Foreskin melanocyte (primary cell): ENCODE measurements at places on chromosomes 16 and 17.
A peak's percentile ranks its signal among the peaks of the same experiment; 100 is the strongest.

- DNase-seq = no peak
Observed at GRCh38 chr16:19744670-19745069, 26.6 kb downstream of the IQCK start.

- DNase-seq = no peak
Observed at GRCh38 chr16:23924128-23924527, 88.3 kb downstream of the PRKCB start.

- DNase-seq = no peak
Observed at GRCh38 chr17:7947651-7948050, 15.6 kb downstream of the CNTROB start.

DNA sequence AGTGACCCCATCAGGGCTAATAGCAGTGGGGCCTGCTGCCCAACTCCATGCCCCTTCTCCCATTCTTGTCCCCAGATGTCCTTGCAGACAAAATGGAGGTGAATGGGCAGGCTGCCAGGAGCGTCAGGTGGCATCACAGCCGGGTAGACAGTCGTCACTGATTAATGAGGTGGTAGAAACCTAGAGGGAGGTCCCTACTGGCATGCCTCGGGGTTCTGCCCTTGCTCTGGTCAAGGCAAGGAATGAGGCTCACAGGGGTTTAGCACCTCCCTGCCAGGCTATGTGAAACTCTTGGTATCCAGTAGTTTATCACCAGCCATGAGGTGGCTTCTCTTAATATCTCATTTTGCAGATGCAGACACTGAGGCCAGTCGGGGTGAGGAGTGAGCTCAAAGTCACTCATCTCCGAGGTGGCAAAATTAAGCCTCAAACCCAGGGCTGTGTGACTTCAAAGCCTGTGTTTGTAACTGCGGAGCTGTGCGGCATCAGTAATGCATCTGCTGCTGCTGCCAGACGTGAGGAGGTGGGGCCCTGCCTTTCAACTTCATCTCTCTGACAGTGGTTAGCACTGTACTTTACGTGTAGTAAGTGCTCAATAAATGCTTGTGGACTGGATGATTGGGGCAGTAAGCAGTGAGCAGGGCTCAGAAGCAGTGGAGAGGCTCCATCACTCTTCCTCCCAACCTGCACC, 21.3 kb downstream of the RAI1 start:
- no peak for DNase-seq

DNA sequence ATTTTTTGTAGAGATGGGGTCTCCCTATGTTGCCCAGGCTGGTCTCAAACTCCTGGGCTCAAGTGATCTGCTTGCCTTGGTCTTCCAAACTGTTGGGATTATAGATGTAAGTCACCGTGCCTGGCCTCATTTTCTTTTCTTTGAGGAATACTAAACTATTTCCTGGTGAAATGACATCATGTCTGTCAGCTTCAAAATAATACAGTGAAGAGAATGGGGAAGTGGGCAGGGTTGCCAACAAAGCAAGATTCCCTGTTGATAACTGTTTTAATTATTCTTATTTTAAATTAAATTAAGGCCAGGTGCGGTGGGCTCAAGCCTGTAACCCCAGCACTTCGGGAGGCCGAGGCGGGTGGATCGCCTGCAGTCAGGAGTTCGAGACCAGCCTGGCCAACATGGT, 21.1 kb downstream of the PIPOX start:
- no peak for DNase-seq

DNA sequence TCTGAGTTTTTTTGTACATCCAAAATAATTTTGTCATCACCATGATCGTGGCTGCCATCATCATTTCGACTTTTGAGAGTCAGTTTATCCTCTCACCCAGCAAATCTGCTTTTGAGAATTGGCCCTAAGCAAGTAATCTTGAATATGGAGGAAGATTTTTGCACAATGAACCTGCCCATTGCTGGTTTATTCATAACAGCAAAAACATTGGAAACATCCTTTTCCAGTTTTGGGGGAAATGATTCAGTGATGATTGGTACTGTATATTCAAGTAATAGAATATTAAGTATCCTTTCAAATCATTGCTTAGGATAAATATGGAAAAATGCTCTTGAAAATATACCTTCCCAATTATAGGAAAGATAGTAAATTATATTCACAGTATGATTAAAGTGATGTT, 53.1 kb downstream of the PRKCA start:
- no peak for DNase-seq

DNA sequence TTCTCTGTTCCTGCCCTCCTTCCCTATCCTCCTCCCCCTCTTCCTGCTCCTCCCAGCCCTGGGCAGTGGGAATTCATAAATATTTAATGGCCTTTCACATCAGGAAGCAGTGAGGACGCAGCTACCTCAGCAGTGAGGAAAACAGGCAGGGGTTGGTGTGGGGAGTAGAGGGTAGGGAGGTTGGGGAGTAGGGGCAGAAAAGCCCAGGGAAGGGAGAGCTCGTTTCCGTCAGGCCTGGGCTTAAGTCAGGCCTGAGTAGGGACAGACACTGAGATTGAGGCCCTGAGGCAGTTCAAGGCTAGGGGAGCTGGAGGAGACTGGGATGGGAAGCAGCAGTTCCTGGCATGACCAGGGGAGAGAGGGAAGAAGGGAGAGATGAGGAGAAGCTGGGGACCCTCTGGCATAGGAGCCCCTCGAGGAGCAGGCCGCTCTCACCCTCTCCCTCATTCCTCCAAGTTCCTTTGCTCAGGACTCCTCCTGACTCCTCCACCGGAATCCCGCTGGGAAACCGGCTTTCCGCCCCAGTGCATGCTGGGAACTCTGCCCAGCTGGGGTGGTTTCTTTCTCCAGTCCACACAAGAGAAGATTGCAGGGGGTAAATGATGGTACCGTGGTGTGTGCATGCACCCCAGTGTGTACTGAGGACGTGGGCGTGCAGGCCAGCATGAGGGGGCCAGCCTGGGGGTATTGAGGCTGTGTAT, 6.2 kb downstream of the SAMD14 start:
- peak; percentile 36 for DNase-seq

GRCh38 chr16:27368358-27368722, 33.6 kb upstream of the IL21R start:
- no peak for DNase-seq

GRCh38 chr17:39484178-39484577, 22.9 kb downstream of the CDK12 start:
- no peak for DNase-seq

DNA sequence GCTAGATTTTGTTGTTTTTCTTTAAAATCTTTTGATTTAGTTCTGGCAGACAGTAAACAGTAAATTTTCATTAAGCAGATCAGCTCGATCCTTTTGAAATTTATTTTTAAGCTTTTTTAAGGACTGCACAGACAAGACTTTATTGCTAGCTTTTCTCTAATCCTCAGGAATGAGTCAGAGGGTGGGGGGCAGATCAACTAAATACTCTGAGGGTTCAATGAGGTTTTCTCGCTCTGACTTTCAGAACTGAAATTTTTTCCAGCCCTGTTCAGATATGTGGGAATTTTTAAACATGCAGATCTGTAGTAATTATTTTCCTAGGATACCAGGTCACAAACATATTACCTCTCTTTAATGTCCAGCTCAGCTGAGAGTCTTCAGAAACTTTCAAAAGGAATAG, 977.2 kb downstream of the CDH11 start:
- DNase-seq = no peak

DNA sequence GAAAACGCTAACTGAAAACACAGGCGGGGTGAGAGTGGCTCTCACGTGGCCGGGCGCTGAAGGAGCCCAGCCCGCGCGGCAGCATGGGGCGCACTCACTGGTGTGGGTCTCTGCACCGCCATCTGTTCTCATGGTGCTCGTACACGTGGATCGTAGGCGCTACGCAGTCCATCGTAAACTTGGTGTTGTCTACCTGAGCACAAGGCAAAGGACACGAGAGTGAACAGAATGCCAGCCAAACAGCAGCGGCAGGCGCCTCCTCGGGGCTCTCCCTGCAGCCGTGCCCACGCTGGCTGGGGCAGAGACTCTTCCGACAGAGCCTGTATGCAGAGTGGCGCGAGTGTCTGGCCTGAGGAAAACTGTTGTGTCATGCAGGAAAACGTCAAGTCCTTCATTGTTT, 19.1 kb downstream of the EMC8 start:
- no peak for DNase-seq

DNA sequence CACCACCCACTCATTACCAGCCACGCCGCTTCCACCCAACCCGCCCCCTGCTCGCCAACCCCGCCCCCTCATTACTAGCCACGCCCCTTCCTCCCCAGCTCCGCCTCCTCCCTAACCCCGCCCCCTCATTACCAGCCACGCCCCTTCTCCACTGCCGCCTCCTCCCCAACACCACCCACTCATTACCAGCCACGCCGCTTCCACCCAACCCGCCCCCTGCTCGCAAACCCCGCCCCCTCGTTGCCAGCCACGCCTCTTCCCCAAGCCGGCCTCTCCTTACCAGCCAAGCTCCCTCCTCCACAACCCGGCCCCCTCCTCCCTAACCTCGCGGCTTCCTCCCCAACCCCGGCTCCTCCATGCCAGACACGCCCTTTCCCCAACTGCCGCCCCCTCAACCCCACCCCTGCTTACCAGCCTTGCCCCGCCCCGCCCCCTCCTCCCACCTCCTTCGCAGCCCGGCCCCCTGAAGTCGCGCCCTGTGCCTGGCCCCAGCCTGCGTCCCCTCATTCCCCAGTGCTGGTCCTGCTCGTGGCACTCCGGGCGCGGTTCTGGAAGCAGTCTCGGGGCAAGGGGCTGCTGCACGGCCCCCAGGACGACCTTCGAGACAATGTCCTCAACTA, 7.3 kb downstream of the SLC22A31 start:
- DNase-seq = peak; percentile 39

DNA sequence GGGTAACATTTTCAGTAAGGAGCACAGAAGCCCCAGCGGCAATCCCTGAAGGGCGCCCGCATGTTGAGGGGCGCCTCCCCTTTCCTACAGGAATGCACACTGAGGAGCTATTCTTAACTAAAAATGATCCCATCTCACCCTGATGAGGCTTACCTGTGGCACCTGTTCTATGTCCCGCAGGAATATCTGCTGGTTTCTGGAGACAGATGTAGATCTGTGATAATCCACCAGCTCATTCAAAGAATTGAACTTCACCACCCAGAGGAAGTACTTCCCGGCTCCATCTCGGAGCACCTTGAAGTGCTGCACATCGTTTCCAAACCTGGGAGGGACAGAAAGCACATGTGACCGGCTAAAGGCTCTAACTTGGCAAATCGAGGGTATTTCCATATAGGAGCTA, 32.3 kb upstream of the SLC25A19 start:
- DNase-seq = no peak

DNA sequence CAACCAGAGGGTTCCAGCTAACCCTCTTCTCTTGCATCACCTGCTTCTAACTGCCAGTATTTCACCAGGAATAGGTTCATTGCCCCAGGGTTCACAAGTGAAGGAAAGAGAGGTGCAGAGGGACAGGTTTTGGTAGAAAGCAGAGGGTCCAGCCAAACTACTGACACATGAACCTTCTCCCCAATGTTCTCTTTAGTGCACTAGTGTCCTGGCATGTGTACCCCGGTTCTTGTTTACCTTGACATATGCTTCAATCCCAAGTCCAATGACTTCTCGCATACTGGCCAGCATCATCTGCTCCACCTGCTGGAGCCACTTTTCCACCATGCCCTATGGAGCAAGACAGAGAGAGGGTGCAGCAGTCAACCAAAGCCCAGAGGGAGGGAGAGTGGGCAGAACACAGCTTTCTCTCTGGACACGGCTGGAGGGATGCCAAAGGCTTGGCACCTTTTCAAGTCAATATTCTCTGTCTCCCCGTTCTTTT, 90.6 kb downstream of the DNAH3 start:
- no peak for DNase-seq

GRCh38 chr17:50467855-50468303, 801 bp downstream of the CHAD start:
- DNase-seq = no peak

GRCh38 chr17:76783146-76783545, 45.2 kb downstream of the MFSD11 start:
- no peak for DNase-seq

GRCh38 chr16:49026566-49027181, 255.0 kb downstream of the CBLN1 start:
- DNase-seq = no peak

DNA sequence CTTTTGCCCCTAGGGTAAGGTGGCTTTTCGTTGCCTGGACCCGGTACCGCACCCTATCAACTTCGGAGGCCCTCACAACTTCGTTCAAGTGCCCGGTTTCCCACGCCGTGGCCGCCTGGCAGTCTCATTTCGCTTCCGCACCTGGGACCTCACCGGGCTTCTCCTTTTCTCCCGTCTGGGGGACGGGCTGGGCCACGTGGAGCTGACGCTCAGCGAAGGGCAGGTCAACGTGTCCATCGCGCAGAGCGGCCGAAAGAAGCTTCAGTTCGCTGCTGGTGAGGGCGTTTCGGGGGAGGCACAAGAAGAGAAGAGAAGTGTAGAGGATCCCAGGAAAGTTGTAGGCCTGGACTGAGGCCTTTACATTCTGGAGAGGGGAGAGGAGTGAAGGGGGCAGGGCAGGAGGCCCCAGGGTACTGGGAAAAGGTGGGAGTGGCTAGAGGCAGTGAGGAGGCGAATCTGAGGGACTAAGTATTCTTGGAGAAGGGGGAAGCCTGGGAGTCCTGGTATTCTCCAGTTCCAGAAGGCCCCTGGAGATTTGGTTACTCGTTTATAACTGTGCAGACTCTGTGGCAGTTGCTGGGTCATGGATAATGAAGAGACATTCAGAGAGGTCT, 5.5 kb downstream of the CNTNAP1 start:
- no peak for DNase-seq

DNA sequence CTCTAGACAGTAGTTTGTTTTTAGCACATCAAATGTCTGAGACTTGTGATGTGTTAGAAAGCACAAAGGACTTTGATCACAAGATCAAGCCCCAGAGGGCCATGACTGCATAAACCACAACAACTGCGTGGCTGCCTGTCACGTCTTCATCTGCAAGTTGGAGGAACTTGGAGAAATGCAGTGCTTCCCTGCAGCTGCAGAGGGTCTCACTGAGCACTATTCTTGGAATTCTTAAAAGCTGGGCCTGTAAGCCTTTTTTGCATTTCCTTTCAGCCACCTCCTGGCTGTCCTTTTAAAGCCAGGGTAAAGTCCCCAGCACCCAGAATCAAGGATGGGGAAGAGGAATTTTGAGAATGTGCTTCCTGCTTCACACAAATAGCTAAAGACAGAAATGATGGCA, 431.3 kb downstream of the MAF start:
- DNase-seq = peak; percentile 88

DNA sequence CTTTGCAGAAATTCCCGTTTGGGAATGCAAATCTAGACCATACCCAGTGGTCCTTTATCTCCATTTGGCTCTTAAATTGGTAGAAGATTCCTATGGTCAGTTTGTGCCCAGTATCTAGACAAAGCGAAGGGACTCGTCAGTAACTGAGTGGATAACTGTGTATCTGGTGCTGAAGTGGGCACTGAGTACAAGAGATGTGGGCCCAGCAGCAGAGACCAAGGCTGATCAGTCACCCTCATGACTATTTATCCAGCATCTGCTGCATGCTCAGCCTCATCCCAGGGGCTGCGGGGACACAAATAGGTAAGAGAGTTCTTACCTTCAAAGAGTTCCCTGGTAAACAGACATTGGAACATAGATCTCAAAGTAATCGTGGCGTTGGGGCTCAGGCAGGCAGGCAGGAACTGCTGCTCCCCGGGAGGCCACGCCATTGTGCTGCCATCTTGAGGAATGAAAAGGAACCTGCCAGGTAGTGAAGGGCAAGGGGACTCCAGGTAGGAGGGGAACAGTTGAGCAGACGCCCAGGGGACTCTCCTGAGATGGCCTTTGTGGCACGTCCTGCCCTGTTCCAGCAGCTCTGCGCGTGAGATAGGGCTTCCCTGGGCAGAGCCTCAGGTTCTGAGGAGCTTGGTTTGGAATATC, 10.3 kb downstream of the NT5M start:
- no peak for DNase-seq

- DNase-seq = no peak
Observed at GRCh38 chr16:55488306-55488705, 9.3 kb downstream of the MMP2 start.
